ENCODE measurements at places on chromosomes 3 and 15.

DNA sequence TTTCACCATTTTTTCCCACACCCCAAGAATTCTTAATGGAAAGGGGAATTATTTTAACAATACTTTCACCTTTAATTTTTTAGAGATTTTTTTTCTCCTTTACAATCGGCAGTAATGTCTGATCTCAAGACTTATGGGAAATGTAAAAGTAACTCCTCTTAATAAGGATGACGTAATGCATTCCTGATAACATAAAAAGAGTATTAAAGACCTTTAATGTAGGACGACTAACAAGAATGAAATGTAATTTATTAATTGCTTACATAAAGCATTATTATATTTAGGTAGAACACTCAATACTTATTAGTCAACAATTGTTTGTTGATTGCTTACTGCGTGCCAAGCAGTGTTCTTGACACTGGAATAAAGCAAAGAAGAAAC is 416.8 kb upstream of the NAALADL2 start:
- no peak for DNase-seq

GRCh38 chr3:98705694-98706093 is 57.4 kb upstream of the ST3GAL6 start:
- DNase-seq = no peak

GRCh38 chr3:9167222-9167621 is 82.2 kb downstream of the SRGAP3 start:
- no peak for DNase-seq

DNA sequence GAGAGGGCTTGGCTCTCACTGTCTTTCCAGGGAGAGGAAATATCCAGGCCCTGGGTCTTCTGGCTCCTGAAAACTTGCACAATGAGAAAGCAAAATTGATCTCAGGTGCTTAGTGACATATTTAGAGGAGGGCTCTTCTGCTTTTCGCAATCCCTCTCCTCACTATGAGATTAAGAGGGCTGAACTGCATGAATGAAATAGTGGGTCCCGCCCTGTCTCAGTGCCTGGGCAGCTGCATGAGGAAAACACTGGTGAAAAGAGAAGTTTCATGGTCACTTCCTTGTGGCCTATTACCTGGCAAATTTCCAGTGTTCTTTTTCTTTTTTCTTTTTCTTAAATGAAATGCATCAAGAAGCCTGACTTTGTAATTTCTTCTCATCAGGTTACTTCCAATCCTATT is 73.5 kb downstream of the TRAK1 start:
- no peak for DNase-seq

DNA sequence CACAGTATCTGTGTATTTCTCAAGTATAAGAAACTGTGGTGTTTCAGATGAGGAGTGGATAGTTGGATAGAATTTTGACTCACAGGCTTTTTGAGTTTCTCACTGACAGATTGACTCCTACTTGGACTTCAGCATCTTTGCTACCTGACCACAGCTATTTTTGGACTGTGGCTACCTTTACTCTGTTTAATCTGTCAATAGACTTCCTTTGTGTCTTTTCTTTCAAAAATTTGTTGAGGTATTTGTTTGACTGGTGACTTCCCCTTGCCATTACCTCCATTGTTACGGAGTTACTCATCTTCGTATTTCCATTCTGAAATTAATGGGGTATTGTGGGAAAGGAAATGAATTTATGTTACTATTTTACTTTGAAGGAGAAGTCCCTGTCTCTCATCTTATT is 123.8 kb downstream of the AGBL1 start:
- no peak for DNase-seq

GRCh38 chr15:69998541-69999391 is 99.0 kb downstream of the TLE3 start:
- peak; percentile 32 for DNase-seq

DNA sequence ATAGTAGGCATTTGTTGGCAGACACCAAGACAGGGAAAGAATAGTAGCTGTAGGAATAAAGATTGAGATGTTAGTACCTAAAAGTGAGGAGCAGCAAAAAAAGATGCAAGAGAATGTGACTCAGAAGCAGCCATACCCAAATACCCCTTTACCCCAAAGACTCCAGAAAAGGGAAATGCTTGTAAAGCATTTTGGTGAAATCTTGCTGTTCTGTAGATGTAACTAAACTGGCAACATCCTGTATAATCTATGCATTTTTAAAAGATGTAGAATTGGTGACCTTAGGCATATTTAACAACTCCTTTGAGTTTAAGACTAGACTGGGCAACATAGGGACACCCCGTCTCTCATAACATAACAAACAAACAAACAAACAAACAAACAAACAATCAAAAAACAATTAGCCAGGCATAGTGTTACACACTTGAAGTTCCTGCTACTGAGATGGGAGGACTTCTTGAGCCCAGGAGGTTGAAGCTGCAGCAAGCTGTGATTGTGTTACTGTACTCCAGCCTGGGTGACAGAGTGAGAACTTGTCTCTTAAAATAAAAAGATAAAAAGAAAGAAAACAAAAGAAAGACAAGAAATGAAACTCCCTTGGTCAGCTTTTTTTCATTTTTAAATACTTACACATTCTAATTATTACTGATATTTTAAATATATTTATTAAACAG is 361.5 kb upstream of the KCNH8 start:
- DNase-seq = no peak

- no peak for DNase-seq
These were observed 229.9 kb downstream of the THRB start for GRCh38 chr3:24264748-24265158.

- DNase-seq = no peak
These were observed 312.7 kb downstream of the ZBTB20 start for GRCh38 chr3:114834175-114834940.

DNA sequence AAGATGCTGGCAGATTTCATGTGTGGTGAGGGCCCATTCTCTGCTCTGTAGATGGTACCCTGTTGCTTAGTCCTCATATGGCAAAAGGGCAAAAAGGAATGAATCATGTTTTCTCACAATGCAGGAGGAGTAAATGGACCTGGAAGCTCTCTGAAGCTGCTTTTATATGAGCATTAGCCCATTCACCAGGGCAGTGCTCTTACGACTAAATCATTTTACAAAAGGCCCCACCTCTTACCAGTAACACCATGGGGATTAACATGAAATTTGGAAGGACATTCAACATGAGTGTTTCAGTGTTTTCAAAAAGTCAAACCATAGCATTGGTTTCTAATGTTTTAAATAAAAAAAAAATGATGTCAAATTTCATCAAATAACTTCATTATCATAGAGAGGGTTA is 495.7 kb upstream of the CBLB start:
- no peak for DNase-seq

GRCh38 chr3:188434594-188434993 is 280.6 kb downstream of the LPP start:
- no peak for DNase-seq

GRCh38 chr3:188067932-188068331 is 86.0 kb upstream of the LPP start:
- DNase-seq = no peak

- no peak for DNase-seq
These were observed 215.1 kb upstream of the MLF1 start for GRCh38 chr3:158355623-158356588.

DNA sequence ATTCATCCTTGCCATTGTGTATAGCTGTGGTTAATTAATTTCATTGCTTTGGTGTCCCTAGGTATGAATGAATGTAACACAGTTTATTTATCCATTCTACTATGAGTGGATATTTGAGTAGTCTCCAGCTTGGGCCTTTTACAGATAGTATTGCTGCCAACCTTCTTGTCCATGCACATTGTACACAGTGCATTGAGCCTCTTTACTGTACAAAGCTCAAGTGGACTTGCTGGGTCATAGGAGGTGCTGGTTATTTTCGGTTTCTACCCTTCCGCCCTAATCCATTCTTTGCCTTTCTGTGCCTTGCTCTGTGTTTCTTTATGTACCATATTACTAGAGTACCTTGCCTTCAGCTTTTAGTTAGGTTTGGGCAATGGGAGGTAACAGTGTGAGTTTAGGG is 60.7 kb downstream of the DUT start:
- DNase-seq = no peak

DNA sequence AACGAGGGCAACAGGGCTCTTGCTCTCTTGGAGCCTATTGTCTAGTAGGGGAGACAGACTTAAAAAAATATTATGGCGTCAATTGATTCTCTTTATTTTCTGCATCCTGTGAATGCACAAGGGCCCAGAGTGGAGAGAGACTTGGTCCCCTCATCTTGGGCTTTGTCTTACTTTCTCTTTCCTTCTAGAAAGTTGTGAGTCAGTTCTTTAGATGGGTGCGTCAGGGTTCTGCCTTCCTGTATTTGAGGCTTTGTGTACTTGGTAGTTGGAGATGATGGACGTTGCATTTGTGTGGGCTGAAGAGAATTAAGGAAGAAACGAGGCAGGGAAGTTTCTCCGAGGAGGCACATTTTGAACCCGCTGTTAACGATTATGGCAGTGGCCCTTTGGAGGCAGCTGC is 52.9 kb downstream of the CACNA1D start:
- DNase-seq = no peak

GRCh38 chr3:24709956-24710355 is 215.3 kb upstream of the THRB start:
- DNase-seq = no peak

DNA sequence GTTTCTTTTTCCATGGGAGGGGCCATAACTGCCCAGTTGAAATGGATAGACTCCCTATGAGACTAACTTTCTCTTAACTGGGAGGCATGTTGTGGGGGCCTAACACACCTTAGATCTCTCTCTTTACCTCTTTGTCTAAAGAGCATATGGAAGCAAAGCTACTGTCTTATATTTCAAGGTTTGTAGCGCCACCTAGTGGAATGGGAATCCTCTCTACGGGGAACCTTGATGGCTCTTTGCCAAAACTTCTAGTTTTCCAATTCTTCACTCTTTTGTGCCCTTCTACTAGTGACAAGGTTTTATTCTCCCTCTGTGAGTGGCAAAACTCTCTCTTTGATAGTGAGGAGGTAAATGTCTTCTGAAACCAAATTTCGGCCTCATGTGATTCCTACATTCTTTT is 1030.4 kb upstream of the CADM2 start:
- no peak for DNase-seq

DNA sequence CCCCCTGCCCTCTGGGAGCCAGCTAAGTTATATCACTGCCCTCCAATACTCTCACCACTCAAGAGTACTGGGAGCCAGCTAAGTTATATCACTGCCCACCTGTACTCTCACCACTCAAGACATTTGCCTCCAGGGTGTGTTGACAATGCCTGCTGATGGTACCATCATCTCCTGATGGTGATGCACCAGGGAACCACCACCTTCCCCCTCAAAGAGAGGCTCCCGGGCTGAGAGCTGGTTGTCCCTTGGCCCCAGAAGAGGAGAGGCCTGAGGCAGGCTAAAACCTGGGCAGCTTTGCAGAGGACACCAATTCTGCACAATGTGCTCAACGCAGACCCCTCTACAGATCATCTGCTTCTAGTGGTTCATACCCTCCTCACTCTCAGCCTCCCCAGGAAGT is 7.5 kb upstream of the HAPLN3 start:
- peak; percentile 5 for DNase-seq

DNA sequence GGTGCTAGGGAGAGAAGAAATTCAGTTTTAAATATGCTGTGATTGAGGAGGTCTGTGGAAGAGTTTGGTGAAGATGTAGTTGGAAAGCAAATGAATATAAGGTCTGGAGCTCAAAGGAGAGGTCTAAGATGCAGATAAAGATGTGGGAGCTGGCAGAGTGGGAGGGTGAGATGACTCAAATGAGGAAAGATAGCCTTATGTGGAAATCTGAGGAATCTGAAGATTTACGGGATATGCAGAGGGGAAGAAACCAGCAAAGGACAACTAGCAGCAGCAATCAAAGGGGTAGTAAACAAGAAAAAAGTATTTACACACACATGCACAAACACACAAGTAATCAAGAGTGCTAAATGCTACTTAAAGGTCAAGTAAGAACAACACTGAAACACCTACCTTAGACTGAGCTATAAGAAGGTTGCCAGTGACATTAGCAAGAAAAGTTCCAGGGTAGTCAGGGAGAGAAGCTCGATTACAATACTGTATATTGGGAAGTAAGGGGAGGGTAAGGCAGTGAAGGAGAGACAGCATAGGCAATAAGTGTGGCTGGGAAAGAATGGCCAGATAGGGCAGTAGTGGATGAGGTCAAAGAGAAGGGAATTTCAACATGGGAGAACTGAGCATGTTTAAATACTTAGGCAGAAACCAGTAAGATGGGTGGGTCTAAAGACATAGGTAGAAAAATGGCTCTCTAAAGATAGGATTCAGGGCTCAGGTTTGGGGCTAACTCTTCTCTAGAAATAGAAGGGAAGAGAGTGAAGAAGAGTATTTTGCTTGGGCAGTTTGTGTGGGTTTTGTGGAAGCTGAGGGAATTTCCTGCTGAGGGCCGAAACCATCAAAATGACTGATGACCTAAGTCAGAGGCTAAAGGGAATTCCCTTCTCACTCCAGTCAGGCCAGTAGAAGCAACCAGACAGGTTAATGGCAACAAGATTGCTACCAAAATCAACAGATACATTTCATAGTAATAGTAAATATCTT is 8.9 kb downstream of the CMTM6 start:
- no peak for DNase-seq

DNA sequence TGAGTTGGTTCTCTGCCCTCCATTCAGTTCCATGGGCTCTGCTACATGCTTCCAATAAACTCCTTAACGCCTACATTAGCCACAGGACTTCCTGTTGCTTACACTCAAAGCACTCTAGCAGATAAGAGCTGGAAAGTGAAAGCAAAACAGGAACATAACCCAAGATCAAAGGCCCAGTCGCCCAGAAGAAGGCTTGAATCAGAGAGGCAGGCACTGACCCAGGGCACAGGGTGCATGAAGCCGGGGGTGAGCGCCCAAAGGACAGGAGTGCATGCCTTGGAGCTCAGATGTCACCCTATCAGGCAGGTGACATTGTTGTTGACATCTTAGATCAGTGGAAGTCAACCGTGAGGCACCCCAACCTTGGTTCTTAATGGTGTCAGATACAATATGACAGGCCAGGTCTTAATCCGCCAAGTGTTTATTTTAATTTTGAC is 235.1 kb downstream of the UACA start:
- no peak for DNase-seq

- no peak for DNase-seq
These were observed 340.7 kb upstream of the C2CD4B start for GRCh38 chr15:62505762-62506161.

- peak; percentile 89 for DNase-seq
These were observed 130.3 kb downstream of the MINAR1 start for GRCh38 chr15:79562403-79562815.

- peak; percentile 87 for DNase-seq
These were observed at the start of gene MYO5C for GRCh38 chr15:52295421-52296001. Gene MYO5C (minus strand): TSS chr15:52295804. CDS start chr15:52295636, 168 bp downstream.

DNA sequence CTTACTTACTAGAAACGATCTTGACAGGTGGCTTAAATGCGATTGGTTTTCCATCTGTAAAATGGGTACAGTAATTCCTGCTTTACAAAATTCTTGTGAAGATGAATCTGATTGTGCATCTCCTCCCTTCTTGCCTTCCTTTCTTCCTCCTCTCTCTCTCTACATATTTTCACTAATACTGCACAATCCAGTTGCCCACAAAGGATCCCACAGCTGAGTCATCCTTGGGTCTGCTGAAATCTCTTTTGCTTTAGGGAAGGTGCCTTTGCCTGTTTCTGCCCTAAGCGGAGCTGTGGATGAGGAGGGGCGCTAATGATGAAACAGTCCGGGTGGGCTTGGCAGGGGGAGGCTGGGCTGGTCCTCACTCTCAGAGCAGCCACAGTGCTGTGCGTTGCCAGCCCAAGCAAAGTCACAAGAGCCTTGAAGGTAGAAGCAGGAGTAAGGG is 46.1 kb downstream of the AMOTL2 start:
- DNase-seq = peak; percentile 81

GRCh38 chr3:41188306-41188705 is 11.0 kb upstream of the CTNNB1 start:
- no peak for DNase-seq

GRCh38 chr3:71907996-71908395 is 123.0 kb upstream of the PROK2 start:
- no peak for DNase-seq

Data from osteoblast (primary cell).